Ascending aorta (tissue), 2 donors: ENCODE measurements at places on chromosomes 6 and 20.

- H3K27me3 ChIP-seq: no peaks in the 10 kb centered on the region
- H3K27ac ChIP-seq: no peak overlapping the region
- peaks cover 7% of the 10 kb centered on the region for H3K4me1 ChIP-seq
- DNase-seq: no peak
- H3K4me3 ChIP-seq: no peak overlapping the region
These were observed 41.2 kb downstream of the PDSS2 start for GRCh38 chr6:107418118-107418517.

GRCh38 chr20:34016736-34017135, 23.0 kb downstream of the RALY start:
- no peak for DNase-seq
- H3K27ac ChIP-seq: peak overlapping the region; percentile 63
- H3K36me3 ChIP-seq: no peaks in the 10 kb centered on the region

- H3K36me3 ChIP-seq: no peaks in the 10 kb centered on the region
- DNase-seq: no peak
- no peak overlapping the region for H3K4me3 ChIP-seq
- no peaks in the 10 kb centered on the region for H3K27me3 ChIP-seq
- H3K4me1 ChIP-seq: no peaks in the 10 kb centered on the region
These were observed 66.3 kb downstream of the MAN1A1 start for GRCh38 chr6:119283214-119283613.

GRCh38 chr6:31710523-31711219, 4.0 kb downstream of the LY6G6F start:
- no peak for DNase-seq
- no peaks in the 10 kb centered on the region for H3K4me1 ChIP-seq
- H3K4me3 ChIP-seq: no peak overlapping the region
- no peaks in the 10 kb centered on the region for H3K36me3 ChIP-seq

- H3K27me3 ChIP-seq: no peaks in the 10 kb centered on the region
- no peak for DNase-seq
- no peaks in the 10 kb centered on the region for H3K36me3 ChIP-seq
- no peak overlapping the region for H3K4me3 ChIP-seq
- no peak overlapping the region for H3K27ac ChIP-seq
These were observed 237.7 kb downstream of the ARID1B start for GRCh38 chr6:157014871-157015270.

DNA sequence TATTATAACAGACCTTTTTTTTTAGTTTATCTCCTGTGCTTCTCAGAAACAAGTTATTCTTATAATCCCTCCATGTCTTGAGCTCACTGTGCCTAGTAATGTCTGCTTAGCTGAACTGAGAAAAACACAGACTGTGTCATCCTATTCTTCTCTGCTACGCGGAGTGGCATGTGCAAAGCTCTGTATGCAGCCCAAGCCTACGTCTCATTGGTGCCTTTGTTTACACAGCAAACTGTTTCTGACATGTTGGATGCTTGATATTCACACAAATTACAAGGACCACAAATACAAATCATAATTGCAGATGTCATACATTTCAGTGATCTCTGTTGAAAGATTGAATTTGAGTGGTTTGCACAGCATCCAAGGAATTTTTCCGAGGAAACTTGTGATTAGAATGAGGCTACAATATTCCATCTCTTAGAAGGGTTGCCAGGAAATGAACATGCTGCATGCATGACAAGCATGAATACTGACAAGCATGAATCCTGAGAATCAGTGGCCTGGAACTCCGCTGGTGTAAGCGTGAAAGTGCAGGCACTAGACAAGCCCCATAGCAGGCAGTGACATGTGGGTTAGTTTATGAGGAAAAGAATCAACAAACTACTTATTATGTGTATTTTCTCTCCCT, 128.4 kb upstream of the SGK1 start:
- no peaks in the 10 kb centered on the region for H3K36me3 ChIP-seq
- no peaks in the 10 kb centered on the region for H3K4me1 ChIP-seq
- no peaks in the 10 kb centered on the region for H3K27me3 ChIP-seq
- no peak overlapping the region for H3K27ac ChIP-seq
- DNase-seq: no peak
- no peak overlapping the region for H3K4me3 ChIP-seq

GRCh38 chr6:2940851-2941250, 30.5 kb downstream of the SERPINB6 start:
- H3K4me1 ChIP-seq: no peaks in the 10 kb centered on the region
- H3K36me3 ChIP-seq: no peaks in the 10 kb centered on the region
- no peak overlapping the region for H3K27ac ChIP-seq
- no peak for DNase-seq
- H3K27me3 ChIP-seq: no peaks in the 10 kb centered on the region

GRCh38 chr6:155314773-155315515, 660 bp upstream of the TFB1M start:
- H3K4me1 ChIP-seq: no peaks in the 10 kb centered on the region
- peak; percentile 91 for DNase-seq
- peak overlapping the region; percentile 79 for H3K27ac ChIP-seq
- peak overlapping the region; percentile 77 for H3K4me3 ChIP-seq
- H3K27me3 ChIP-seq: no peaks in the 10 kb centered on the region

DNA sequence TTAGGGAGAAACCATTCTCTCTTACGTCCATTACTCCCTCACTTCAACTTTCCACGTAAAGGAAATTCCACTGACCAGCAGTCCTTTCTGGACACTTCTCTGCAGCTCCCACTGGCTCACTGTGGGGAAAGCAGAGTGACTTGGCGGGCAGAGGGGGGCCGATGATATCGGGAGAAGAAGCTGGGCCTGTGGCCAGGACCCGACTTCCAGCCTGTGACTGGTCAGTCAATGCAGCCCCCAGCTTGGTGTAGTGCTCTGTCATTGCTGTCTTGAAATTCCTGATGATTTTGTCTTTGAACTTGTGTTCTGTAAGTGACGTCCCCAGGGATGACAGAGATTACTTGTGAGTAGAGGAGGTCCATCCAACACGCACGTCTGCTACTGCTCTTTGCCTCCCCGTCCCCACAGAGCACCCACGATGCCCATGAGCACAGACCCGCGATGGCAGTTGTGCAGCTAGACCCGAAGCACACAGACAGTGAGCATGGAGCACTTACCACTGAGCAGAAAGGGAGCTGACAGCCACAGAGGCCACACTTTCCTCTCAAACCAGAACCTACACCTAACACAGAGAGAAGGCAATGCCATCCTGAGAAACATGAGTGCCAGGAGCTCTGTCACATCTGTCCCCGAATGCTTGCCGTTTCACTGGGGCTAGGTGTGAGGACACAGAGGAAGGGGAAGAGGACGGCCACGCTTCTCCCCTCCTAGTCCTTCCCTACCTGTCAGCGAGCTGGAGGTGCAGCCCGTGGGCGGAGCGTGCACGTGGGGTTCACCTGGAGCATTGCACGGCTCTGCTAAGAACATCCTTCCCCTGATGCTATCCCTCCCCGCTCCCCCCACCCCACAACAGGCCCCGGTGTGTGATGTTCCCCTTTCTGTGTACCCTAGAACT, 25.7 kb downstream of the DACT2 start:
- H3K27ac ChIP-seq: no peak overlapping the region
- no peak for DNase-seq
- no peaks in the 10 kb centered on the region for H3K4me1 ChIP-seq

- H3K4me1 ChIP-seq: peaks cover 4% of the 10 kb centered on the region
- DNase-seq: no peak
- no peak overlapping the region for H3K27ac ChIP-seq
- no peaks in the 10 kb centered on the region for H3K27me3 ChIP-seq
- no peaks in the 10 kb centered on the region for H3K36me3 ChIP-seq
These were observed 6.9 kb upstream of the CABLES2 start for GRCh38 chr20:62413896-62414481.

- no peak overlapping the region for H3K27ac ChIP-seq
- no peak for DNase-seq
These were observed 58.8 kb upstream of the SLC22A23 start for GRCh38 chr6:3515669-3516068.

DNA sequence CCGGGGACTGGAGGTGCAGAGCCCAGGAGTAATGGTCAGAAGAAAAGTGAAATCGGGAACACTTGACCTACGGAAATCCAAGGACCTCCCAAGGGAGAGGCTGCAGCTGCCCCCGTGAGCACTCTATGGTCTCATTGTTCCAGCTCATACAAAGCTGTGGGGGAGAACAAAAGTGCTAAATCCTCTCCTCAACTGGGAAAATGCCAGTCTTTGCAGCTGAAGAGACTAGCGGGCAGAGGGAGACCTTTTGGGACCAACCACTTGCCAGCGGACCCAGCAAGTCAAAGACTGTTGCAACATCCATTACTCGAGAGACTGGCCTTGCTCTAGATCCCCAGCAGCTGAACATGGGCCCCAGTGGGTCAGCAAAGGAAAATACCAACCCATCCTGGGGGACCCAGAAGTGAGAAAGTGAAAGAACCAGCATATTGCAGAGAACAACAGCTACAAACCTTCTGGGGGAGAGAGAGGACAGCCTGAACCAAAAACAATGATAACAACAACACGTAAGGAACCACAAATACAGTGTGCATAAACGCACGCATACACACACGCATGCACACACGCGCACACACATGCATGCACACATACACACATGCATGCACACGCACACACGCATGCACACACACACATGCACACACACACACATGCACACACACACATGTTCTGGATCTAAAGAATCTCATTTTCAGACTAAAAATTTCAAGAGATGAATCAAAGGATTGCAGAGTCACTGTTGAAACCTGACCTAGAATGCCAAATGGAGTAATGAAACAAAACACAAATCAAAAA, 24.7 kb upstream of the ELMO2 start:
- H3K4me3 ChIP-seq: no peak overlapping the region
- no peak for DNase-seq
- H3K27ac ChIP-seq: no peak overlapping the region

- no peak overlapping the region for H3K27ac ChIP-seq
- no peaks in the 10 kb centered on the region for H3K36me3 ChIP-seq
- no peaks in the 10 kb centered on the region for H3K4me1 ChIP-seq
- DNase-seq: no peak
- H3K27me3 ChIP-seq: no peaks in the 10 kb centered on the region
These were observed 65.1 kb downstream of the CGA start for GRCh38 chr6:87029711-87030314.

DNA sequence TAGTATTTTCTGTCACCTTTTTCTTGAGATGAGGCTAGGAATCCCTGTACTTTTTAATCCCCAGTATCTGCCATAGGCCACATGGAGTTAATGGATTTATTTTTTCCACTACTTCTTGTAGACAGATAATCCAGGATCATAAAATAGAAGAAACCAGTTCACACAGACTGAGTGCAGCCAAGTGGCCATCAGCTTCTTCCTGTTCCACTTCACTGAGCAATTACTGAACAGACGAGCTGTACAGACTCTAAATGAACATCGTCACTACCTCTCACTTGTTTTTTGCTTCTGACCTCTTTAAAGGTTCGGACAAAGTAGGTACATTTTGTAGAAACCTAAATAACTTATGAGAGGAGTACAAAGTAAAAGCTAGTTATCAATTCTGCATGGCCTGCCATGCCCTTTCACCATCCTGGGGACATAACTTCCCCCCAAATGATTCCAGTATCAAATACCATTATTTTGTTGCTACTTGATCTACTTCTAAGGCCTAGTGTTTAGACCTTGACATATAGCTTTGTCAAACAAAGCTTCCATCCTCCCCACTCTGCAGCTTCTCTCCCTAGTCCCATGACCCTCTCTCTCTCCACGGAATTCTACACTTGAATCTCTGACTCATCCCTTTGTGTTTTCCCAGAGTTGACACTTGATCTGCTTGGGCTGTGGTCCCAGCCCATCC, 34.4 kb upstream of the ARHGAP18 start:
- no peak overlapping the region for H3K4me3 ChIP-seq
- DNase-seq: no peak
- H3K27me3 ChIP-seq: no peaks in the 10 kb centered on the region
- H3K4me1 ChIP-seq: no peaks in the 10 kb centered on the region
- no peak overlapping the region for H3K27ac ChIP-seq

DNA sequence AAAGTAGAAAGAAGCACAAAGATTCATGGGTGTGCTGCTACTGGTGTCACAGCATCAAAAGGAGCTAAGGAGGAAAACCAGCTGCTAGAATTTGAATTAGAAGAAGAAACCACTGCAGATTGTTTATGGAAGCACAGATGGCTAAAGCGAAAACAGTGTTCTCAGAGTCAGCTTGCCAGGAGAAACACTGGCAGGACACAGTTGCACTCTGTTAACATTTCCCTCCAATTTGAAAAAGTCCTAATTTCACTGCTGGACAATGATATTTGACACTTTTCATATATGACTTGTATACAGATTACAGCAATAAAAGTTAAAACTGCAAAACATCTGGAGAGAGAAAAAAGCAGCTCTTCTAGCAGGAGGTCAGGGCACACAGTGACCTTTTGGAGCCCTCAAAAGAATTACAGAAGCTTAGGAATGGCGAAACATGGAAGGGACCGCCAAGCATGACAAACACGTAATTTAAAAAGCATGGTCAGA, 314.5 kb downstream of the COL12A1 start:
- no peak for DNase-seq
- no peaks in the 10 kb centered on the region for H3K4me1 ChIP-seq
- no peaks in the 10 kb centered on the region for H3K36me3 ChIP-seq
- H3K27me3 ChIP-seq: no peaks in the 10 kb centered on the region
- no peak overlapping the region for H3K27ac ChIP-seq

DNA sequence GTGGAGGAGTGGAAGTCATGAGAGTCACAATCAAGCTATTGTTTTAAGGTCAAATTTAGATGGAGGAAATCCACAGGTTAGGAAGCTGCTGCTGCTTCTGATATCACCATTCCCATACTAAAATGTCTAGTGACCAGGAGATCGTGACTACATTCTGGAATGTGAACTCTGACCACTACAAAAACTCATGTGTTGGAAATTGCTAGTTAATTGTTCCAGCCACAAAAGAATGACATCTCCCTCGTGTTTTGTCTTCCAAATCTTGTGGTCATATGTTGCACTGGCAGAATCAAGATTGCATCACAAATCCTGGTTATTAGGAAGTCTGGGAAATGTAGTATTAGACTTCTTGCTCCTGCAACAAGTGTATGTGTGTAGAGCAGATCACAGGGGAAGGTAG, 441.9 kb downstream of the CD109 start:
- H3K4me1 ChIP-seq: no peaks in the 10 kb centered on the region
- no peak overlapping the region for H3K27ac ChIP-seq
- no peak overlapping the region for H3K4me3 ChIP-seq
- H3K27me3 ChIP-seq: no peaks in the 10 kb centered on the region
- no peaks in the 10 kb centered on the region for H3K36me3 ChIP-seq

DNA sequence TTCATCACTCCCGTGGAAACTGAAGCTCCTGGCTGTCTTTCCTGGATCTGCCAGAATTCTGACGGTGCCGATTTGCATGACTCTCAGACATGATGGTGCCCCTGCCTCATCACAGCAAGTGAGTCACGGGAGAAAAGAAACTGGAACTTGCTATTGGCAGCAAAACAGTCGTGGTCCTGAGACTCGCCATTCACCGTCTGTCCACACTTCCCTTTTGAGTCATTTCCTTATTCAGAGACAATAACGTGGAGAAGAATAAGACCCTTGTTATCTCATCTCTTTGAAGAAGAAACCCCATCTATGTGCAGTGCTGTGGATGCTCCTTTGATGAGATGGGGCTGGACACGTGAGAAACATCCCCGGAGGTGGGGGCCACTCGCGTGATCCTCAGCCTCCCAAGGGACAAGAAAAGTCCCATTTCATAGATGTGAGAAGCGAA, 4.2 kb downstream of the GPR31 start:
- no peaks in the 10 kb centered on the region for H3K36me3 ChIP-seq
- H3K27me3 ChIP-seq: no peaks in the 10 kb centered on the region
- no peak for DNase-seq
- H3K4me1 ChIP-seq: no peaks in the 10 kb centered on the region
- no peak overlapping the region for H3K4me3 ChIP-seq
